ENCODE measurements at places on chromosomes 3 and 15. TPM values are rescaled to one million over a fixed set of nuclear protein-coding genes. Genes with fewer than 3 reads are reported as not detected.

PDIA5 gene
- 11.0 TPM for total RNA-seq

LSMEM2 gene
- not detected for total RNA-seq

ULK3 gene
- 48.8 TPM for total RNA-seq

RPL22L1 gene
- 36.5 TPM for total RNA-seq

WDR93 gene
- 0.98 TPM for total RNA-seq

SCG5 gene
- 11.1 TPM for total RNA-seq

ACTRT3 gene
- total RNA-seq = 4.6 TPM

SECISBP2L gene
- total RNA-seq = 49.2 TPM

TMEM207 gene
- total RNA-seq = not detected

- DNase-seq = no peak
Observed at GRCh38 chr3:181052256-181052655, 62.7 kb upstream of the DNAJC19 start.

GRCh38 chr15:20353966-20354883 lies 187.4 kb downstream of the GOLGA6L6 start:
- no peak for DNase-seq

DNA sequence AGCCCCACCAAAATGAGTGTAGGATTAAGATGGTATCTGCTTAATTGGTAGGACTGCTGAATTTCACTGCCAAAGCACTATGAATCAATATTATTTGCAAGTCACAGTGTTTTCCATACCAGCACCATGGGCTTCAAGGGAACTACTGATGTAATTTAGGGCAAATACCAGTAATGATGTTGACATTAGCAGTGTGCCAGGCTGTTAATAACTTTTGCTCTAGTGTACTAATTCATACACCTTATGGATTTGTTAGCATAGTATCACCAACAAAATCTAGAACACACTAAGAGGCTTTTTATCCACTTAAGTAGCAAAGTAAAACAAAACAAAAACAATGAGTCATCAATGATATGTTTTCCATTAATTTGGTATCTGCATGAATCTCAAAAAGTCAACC lies 888.2 kb downstream of the CADM2 start:
- no peak for DNase-seq

DNA sequence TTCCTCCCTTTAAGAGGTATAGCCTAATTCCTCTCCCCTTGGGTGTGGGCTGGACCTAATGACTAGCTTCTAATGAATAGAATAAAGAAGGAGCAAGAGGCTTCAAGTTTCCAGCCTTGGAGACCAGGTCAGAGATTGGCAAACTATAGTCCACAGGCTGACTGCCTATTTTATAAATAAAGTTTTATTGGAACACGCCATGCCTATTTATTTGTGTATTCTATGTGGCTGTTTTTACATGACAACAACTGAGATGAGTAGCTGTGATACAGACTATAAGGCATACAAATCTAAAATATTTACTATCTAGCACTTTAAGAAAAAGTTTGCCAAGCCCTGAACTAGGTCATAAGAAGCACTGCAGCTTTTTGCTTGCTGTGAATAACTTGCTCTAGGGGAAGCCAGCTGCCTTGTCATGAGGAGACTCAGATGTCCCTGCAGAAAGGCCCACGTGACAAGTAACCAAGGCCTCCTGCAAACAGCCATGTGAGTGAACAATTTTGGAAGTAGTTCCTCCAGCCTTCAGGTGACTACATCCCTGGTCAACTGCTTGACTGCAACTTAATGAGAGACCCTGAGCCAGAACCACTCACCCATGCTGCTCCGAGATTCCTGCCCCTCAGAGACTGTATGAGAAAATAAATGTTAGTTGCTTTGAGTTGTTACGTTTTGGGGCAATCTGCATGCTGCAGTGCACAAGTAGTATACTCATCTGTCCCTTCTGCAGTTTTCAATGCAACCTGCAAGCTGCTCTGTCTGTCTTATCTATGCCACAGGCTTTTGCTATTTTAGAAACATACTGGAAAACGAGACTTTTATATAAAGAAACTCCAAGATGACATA lies 21.1 kb upstream of the MAP3K13 start:
- no peak for DNase-seq

DNA sequence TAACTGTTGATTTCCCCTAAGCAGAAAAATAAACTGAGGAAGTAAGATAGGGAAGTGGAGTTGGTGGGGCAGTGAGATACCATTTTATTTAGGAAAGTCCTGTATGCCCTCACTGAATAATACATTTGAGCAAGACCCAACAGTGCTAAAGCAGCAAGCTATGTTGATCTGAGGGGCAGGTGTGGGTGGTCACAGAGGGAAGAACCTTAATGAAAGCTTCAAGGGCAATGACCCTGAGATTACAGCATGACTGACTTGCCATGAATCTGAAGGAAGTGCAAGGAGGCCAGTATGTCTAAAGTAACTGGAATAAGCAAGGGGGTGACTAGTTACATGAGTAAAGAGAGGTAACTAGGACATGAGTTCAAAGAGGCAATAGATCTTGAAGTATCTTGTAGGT lies 159.5 kb downstream of the CD47 start:
- DNase-seq = no peak

- no peak for DNase-seq
Observed at GRCh38 chr3:87350367-87351199, 74.2 kb upstream of the POU1F1 start.

- DNase-seq = peak; percentile 91
Observed at GRCh38 chr3:188153437-188154013, 432 bp upstream of the LPP start.

GRCh38 chr15:60059186-60059585 lies 55.1 kb downstream of the FOXB1 start:
- DNase-seq = no peak

GRCh38 chr15:23514484-23514883 lies 51.0 kb upstream of the MKRN3 start:
- DNase-seq = no peak

GRCh38 chr3:172259726-172260248 lies 188.5 kb downstream of the GHSR start:
- DNase-seq = no peak

DNA sequence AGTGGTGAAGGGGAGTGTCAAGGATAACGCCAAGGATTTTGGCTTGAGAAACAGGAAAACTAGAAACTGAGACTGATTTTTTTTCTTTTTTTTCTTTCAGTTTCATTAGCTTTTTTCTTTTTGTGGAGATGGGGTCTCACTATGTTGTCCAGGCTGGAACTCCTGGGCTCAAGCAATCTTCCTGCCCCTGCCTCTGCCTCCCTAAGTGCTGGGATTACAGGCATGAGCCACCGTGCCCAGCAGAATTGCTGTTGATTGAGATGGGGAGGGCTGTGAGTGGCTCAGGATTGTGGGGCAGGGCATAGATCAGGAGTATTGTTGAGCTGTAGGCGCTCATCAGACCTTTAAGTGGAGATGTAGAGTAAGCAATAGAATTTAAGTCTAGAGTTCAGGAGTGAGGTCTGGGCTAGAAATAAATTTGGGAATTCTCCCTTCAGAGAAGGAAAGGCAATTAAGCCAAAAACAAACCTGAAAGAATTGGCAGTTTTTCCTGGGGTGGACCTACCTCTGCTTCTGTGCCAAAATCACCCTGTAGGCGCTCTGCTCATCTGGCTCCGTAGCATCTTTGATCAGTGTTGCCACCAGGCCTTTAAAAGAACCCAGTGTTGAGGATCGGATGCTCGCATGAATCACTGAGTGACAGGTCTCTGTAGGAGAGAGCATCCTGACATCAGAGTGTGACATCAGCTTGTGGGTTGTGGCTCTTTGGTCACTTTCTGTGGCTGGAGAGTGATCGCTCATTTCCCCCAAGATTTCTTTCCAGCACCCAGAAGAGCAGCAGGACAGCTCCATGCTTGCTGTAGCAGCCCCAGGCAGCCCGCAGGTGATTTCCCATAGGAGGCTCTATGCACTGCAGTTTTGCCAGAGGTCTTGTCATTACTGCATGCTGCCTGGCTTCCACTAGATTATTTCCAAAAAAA lies 15.8 kb downstream of the ABHD17C start:
- DNase-seq = no peak

GRCh38 chr15:72706266-72706665 lies 20.3 kb downstream of the BBS4 start:
- no peak for DNase-seq

DNA sequence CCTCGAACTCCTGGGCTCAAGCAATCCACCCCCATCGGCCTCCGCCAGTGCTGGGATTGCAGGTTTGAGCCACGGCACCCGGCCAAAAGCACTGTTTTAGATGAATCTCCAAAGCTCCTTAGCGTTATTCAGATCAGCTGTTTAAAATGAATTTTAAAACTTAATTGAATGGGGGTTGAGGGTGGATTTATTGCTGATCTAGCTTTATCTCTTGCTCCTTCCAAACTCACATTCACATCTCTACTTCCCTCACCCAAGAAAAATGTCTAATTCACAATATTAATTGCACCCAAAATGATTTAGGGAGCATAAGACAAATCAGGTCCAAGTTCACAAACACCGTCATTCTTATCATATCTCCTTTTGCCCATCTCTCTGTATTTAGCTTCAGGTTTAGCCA lies 89.8 kb downstream of the MEIS2 start:
- DNase-seq = no peak

- DNase-seq = no peak
Observed at GRCh38 chr3:189988322-189988721, 132.4 kb downstream of the P3H2 start.

GRCh38 chr3:155647206-155647605 lies 97.7 kb downstream of the PLCH1 start:
- no peak for DNase-seq

DNA sequence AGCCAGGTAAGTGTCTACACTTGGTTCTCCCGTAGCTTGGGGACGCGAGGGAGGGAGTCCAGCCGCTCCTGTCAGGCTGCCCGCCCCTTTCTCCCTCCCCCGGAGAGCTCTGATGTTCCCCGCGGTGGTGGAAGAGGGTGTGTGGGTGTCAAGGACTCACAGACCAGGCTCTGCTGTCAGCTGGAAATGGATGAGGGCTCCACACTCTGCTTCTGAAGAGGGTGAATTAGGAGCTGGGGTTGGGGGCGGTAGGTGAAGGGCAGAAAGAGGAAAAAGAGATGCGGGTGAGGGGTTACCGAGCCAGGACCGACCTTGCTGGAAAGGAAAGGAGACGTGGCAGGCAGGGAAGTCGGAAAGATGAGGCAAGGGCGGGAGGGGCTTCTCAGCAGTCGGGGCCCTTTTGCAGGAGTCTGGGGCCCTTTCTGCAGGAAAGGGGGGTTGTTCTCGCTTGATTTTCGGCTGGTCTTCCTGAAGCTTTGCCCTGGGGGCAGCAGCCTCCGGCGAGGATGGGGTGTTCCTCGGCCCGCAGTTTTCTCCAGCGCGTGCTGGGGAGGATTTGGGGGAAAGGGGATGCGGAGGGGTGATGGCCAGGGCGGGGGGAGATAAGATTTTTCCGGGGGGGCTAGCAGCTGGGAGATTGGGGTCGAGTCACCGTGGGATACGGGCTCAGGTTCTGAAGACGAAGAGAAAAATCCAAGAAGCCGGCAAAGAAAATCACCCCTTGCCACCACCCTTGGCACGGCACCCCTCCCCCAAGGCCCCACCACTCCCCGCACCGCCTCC lies 602 bp upstream of the BAHD1 start:
- peak; percentile 56 for DNase-seq

DNA sequence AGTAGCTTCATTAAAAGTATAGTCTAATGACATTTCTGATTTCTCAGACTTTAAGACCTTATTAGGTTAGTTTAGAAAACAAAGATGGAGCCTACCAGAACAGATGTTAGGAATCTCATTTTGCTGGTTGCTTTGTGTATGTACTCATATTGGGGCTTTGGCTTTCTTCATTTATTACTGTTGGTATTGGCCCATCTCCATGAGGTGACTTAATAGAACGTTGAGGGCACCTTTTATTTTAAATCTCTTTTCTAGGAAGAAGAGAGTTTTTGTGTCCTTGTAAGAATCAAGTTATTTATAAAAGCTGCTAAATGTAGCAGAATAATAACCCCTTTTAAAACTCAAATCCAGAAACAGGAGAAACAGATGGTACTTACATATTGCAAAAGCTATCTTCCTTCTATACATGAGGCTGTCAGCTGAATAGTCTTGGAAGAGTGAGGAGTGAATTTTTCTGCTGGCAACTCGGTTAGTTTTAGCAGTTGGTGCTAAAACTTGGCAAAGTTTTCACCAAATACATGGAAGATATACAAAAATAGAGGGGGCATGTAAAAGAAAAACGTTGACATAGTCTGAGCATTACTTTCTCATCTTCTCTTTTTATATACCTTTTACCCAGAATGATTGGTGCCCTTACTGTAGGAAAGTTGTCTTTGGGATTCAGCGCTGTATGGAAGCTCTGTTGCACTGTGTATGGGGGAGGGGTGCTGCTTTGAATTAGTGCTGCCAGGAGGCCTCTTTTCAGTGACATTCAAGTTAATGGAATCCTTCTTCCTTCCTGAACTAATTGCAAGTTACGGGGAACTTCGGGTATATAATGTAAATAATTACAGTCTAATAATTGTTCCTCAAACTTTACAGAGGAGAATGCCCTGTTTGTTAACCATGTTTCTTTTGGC lies 35.8 kb downstream of the CTNNB1 start:
- DNase-seq = no peak

DNA sequence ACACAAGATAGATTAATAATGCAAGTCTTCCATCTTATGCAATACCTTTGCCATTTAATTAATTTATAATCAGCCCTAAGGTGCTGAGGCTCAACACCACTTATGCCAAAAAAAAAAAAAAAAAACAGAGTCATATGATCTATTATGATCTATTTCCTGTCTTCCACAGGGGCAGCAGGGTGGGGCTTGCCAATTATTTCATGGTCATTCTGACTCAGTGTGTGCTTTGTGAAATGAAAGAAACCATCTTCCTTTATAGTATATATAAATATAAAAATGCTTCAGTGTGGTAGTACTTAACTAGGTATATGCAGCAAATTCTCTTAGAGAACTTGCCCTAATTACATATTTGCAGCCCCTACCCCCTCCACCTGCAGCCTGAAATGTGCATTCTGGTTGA lies 7.2 kb upstream of the RARB start:
- DNase-seq = no peak

- DNase-seq = no peak
Observed at GRCh38 chr15:38048001-38048455, 113.6 kb downstream of the TMCO5A start.

- DNase-seq = no peak
Observed at GRCh38 chr15:99097441-99098410, 7.2 kb upstream of the SYNM start.

- DNase-seq = no peak
Observed at GRCh38 chr3:151213881-151214280, 10.9 kb upstream of the GPR171 start.

DNA sequence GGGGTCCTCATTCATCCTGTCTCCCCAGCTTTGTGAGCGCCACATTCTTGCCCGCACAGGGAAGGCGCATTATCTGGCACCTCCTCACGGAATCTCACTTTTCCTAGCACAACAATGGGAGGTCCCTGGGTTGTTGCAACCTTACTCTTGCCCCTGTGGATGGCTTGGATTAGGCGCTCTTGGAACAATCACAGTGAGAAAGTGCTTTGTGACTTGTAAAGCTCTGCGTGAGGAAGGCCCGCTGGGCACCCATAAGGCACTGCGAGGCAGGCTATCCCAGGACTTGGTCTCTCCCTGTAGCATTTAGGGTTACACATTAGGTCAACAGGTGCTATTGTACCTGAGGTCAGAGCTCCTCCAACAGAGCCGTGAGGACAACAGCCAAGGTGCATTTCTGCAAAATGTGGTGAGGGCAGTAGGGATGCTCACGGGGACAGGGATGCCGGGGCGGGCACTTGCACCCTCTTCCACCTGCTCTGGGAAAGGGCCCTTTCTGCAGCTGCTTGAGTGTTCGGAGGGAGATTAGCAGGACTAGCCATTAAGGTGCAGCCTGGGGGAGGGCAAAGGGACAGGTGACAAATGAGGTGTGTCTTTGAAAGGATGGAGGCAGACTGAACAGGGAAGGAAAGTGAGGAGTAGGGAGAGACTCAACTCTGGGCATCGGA lies 13.9 kb upstream of the LRRC15 start:
- no peak for DNase-seq

GRCh38 chr3:48338635-48339034 lies 5.2 kb upstream of the SPINK8 start:
- DNase-seq = no peak
